ENCODE measurements at places on chromosomes 7 and 10.

DNA sequence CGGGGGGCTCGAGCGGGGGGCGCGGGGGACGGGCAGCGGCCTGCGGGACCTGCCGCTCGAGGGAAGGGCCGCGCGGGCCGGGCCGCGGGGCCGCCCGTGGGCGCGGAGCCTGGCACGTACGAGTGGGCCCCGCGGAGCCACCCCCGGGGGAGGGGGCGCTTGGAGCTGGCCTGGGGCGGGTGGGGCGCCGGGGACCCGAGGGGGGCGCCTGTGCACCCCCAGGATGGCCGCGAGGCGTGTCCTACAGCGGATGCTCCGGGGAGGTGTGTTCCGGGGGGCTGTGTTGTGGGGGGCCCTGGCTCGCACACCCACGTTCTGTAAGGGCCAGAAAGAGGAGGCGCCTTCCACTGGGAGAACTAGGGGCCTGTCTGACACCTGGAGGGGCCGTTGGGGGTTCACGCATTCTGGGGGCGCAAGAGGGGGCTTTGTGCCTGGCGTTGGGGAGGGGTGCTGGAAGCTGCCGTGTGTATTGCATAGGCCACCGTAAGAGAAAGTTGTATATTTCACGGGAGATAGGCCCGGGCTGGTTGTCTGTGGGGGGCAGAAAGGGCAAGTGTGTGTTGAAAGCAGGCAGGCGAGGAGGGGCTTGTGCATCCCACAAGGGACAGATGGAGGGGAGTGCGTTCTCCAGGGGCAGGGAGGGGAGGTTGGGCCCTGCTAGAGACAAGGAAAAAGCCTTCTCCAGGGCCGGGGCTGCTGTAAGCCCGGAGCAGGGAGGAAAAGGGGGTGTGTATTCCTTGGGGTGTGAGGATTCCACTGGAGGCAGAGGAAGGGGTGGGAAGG is 663 bp downstream of the VPS37D start:
- no peak for DNase-seq

GRCh38 chr7:25754333-25754732 is 397.7 kb upstream of the NFE2L3 start:
- no peak for DNase-seq

- DNase-seq, result no peak
Observed at GRCh38 chr7:82376739-82377138, 66.8 kb downstream of the CACNA2D1 start.

DNA sequence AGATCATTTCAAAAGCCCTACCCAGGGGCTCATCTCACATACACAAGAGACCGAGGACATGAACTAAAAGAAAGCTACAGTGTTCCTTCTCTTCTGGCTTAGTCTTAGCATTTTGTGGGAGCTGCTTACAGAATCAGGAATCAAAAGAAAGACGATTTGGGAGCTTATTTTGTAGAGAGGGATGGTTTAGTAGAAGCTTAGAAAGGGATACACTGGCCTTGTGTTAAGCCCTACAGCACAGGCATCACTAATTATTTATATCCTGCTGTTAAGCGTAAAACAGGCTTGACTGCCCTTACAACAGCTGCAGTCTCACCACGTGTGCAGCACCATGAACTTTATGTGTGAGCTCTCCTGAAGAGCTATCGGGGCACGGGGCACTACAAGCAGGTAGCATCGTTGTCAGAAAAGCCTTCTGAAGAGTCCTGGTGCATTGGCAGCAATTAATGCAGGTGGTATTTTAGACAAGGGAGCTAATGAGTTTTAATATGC is 798.3 kb downstream of the NXPH1 start:
- no peak for DNase-seq

GRCh38 chr7:24707988-24708615 is 49.2 kb downstream of the GSDME start:
- DNase-seq, result no peak

- peak; percentile 12 for DNase-seq
Observed at GRCh38 chr10:77926566-77927401, at the start of gene DLG5. TSS of gene DLG5 (minus strand) at chr10:77926755. CDS start at chr10:77926520, 235 bp downstream.

DNA sequence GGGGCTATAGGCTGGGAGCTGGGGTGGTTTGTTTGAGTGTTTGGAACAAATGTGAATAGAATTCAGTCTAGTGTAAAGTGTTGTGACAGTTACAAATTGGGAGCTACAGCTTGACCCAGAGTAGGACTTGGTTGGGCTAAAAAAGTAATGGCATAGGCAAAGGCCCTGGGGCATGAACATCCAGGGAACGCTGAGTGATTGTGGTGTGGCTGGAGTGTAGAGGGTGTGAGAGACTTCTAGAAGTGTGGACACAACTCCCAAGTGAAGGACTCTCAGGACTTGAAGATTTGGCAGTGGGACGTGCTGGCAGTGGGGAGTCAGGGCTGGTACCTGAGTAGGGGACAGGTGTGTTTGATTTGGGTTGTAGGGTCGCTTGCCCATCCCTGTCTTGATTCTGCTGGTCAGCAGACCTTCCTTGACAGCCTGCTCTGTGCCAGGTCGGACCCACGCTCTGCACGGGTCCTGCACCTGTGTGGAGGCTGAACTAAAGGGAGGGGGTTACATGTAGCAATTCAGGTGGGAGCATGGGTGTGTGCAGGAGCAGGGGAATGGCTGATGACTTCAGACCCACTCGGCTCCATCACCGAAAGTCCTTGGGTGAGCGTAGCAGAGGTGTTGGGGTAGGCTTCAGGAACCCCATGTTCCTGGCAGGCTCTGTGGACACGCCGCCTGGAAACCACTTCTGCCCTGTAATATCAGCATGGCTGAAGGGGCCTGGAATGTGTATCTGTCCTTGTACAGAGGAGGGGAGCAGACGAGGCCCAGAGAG is 43.3 kb downstream of the ZMIZ1 start:
- no peak for DNase-seq

- no peak for DNase-seq
Observed at GRCh38 chr10:33573606-33574005, 239.1 kb upstream of the NRP1 start.

DNA sequence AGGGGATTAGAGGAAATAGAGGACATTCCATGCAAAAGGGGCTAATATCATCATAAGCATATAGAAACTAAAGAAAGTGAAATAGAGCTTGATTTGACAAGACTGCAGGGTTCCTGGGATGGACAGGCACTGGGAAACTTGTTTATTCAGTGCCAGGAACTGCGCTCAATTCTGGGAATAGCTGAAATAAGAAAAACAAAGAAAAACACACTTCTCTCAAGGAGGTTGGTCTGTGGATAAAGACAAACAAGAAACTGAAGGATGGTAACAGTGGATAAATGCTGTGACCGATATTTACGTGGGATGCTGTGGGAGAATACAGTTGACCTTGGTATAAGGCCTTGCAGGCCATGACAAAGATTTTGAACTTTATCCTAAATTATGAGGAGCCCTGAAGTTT is 40.9 kb upstream of the ANLN start:
- no peak for DNase-seq

DNA sequence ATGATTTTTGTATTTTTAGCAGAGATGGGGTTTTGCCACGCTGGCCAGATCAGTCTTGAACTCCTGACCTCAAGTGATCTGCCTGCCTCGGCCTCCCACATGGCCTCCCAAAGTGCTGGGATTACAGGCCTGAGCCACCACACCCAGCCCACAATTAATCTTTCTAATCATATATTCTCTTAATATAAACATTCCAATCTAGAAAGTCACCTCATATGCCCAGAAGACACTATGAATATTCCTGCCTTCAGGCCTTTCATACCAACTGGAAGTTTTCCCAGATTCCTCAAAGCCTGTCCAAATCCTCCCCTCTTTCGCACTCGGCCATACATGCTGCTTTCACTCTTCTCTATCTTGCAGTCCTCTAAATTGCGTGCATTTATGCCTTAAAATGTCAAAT is 32.6 kb downstream of the PDZD8 start:
- no peak for DNase-seq

DNA sequence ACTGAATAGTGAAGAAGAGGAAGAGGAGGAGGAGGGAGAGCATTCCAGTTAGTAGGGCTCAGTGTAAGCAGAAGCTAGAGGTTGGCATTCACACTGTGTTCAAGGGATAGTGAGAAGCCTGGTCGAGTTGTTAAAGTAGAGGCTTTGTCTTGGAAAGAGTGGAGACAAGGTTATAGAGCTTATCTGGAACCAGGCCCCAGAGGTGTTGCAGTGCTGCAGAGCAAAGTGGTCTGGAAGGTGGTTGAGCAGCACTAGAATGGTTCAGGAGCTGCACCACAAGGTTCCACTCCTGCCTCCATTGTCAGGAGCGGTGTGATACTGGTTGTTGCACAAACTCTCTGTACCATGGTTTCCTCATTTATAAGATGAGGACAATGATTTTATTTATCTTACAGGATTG is 8.8 kb upstream of the PCGF5 start:
- no peak for DNase-seq

- no peak for DNase-seq
Observed at GRCh38 chr10:120823266-120823665, 27.9 kb upstream of the WDR11 start.

GRCh38 chr10:103040418-103040817 is 122.3 kb downstream of the CNNM2 start:
- no peak for DNase-seq

DNA sequence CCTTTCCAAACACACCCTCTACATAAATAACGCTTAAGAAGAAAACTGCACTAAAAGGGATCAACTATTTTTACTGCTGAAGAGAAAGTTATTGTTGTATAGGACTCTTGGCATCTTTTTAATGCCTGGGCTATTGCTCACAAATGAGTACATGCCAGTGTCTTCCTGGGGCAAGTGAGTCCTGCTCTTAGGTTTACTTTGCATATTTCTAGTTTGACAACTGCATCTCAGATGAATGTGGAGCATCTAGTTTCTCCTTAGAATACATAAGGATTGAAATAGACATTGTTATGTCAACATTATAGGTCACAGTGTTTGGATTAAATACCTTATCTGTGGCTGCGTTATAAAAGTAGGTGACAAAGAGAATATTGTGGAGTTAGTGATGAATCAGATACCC is 44.5 kb downstream of the PSMC2 start:
- DNase-seq, result no peak

GRCh38 chr10:97770255-97770654 is 1.5 kb downstream of the SFRP5 start:
- no peak for DNase-seq

- no peak for DNase-seq
Observed at GRCh38 chr10:98380493-98381339, 34.3 kb downstream of the PYROXD2 start.
